Kidney epithelial cell (primary cell): ENCODE measurements at places on chromosomes 6 and 20. TPM values are rescaled to one million over a fixed set of nuclear protein-coding genes. Genes with fewer than 3 reads are reported as not detected.

TRIM15 gene
- total RNA-seq = not detected in 2 replicates

TREML2 gene
- 0.38 and 0.75 TPM in 2 replicates for total RNA-seq

DNA sequence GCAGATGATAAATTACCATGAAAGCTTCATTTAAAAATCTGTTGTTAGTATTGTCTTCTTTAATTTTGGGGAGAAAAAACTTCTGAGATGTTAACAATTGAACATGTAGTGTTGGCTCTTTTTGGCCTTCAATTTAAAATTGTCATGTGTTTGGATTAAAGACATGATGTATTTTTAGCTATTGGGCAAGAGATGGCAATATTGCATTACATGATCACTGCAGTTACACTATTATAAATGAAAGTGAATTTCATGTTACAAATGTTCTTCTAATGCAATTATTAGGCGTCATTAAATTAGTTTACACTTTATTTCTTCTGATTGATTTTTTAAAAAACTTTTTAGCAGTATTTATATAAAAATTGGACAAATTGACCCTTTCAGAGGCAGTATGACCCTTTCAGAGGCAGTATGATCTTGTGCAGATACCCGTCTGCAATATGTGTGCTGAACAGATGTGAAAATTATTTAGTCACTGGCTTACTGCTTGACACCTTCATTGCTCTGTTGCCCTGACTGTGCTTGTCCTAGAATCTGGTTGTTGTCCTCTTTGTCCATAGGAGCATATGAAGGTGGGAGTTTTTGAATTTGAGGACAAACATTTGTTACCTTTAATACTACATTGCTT, 25.8 kb downstream of the CDKAL1 start:
- DNase-seq = no peak

DNA sequence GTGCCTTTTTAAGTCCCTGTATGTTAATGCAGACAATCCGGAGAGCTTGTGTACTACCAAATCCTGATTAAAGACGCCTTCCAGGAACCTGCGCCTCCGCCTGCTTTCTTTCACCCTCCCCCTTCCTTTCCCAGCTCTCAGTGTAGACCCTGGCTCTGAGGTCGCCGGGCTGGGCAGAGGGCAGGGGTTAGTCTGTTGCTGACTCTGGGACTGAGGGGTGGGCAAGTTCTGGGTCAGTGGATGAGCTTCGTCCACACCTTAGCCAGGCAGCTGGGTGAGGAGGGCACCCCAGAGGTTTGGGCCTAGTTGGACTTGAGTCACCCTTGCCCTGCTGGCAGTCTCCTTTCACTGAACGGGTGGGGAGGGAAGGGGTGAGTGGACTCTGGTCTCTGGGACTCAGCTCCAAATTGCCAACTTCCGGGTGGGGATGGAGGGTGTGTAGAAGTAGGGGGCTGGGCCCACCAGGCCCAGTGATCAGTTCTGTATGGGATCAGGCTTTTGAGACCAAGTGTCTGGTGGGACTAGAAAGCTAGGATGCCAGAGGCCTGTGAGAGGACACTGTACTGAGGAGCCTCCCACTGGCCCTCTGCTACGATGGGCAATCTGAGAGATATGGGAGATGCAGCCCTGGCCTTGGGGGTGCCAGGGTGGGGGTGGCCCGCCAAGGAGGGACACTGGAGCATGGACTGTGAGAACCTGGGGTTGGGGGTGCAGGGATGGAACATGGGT, 21.3 kb upstream of the SLC22A7 start:
- DNase-seq = no peak

GRCh38 chr20:5402903-5403531, 86.3 kb upstream of the PROKR2 start:
- DNase-seq = no peak

DNA sequence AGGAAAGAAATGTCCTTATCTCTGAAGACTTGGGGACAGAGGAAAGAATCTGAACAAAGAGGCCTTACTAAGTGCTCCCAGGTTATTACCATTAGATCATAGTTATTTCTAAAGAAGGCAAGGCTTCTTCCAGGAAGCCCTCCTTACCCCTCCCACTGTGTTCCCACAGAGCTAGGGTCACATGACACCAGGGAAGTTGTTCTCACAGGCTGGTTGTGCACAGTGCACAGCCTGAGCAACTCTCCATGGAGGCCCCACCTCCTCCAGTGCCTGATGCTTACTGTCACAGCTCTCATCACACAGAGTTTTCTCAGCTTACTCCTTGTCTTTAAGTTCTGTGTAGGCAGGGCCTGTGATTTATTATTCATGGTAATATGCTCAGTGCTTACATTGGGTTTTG, 68.9 kb upstream of the SCGN start:
- DNase-seq = no peak
